NCI-H2171 (cell line): ENCODE measurements at places on chromosomes 5 and 9.

GRCh38 chr5:96093340-96093739, 131.7 kb upstream of the ELL2 start:
- DNase-seq, result no peak

DNA sequence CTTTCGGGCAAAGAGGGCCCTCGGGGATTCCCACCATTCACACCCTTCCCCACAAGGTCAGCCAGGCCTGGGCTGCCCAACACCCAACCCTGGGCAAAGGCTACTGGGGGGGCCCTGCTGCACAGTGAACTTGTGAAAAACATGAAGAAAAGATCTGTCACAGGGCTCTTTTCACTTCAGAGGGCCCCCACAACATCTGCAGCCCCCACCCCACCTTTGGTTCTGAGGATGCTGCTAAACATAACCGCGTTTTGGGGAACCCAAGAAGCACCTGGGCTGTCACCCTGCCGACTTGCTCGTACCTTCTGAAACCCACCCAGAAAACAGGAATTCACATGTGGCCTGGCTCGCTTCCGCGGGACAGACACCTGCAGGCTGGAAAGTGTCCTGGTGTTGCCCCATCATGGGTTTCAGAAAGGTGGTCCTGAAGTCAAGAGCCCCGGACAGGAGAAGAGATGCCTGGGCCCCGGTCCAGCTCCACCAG, 29.3 kb downstream of the B4GALT1 start:
- no peak for DNase-seq

DNA sequence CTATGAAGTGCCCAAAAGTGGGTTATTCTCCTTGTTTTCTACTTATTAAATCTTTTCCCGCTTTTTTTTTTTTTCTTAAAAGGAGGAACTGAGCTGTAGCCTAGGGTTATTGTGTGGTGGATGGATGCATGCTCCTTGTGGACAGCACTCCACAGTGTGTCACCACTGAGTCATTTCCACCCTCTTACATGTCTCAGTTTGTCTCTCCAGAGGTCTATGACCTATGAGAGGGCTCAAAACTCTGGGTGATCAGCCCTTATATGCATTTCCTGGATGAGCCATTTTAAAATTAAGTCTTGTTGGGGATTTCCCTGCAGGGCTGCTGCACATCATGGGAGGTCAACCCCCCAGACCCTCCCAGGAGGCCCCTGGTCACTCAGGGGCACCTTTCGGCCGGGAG, 102.2 kb upstream of the MOCS2 start:
- no peak for DNase-seq

- DNase-seq, result no peak
Observed at GRCh38 chr9:129938291-129938979, 103.2 kb downstream of the USP20 start.

- no peak for DNase-seq
Observed at GRCh38 chr5:43425983-43426382, 13.8 kb upstream of the CCL28 start.

DNA sequence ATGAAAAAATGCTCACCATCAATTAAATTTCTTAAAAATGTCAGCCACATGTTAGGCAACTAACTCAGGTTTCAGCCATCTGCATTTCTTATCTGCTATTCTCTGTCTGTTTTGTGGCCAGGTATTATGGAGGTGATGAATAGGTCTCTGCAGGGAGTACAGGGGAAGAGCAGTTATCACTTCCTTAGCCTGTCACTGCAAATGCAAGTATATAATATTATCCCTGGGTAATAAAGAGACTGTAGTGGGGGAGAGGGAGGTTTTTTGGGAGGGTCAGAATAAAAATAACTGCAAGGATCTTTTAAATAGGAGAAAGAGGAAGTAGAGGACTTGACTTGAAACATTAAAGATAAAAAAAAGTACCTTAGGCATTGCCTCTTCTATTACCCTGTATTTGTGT, 49.6 kb upstream of the PTGER4 start:
- no peak for DNase-seq

GRCh38 chr5:89230178-89230577, 347.2 kb upstream of the MEF2C start:
- no peak for DNase-seq

GRCh38 chr5:168468836-168469235, 17.4 kb upstream of the RARS1 start:
- DNase-seq, result no peak

DNA sequence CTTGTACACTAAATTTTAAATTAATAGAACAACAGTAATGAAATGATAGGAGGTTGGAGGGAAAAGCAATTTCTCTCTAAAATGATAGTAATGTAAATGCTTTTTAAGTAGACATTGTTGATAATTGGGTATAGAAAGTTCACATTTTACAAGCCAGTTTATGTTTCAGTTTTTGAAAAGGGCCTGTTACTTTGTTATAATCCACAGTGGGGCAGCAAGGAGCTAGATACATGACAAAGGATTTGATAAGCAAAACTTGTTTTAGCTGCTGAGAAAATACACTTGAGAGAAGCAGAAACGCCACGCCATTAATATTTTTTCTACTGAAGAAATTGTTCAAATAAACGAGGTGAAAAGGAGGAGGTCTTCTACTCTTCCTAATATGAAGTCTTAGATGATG, 30.2 kb downstream of the SREK1 start:
- DNase-seq, result no peak
